Hematopoietic multipotent progenitor cell treated with erythropoietin and hydrocortisone succinate and interleukin-3 and kit ligand, for 8 days (in vitro differentiated cells): ENCODE measurements at places on chromosomes 3 and 15.
A peak's percentile ranks its signal among the peaks of the same experiment; 100 is the strongest.

DNA sequence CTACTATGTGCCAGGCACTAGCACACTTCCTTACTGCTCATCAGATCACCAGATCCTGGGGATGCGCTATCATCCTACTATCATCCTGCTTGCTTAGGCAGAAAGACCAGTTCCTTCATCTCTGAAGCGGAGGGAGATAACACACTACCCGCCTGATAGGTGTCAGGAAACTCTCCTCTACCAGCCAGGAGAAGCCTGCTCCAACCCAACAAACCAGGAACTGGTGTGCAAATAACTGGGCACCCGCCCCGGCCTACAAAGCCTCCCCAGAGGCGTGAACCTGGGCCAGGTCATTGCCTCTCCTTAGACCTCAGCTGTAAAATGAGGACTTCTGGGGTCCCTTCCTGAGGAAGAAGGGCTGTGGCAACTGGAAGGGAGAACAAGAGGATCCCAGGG lies 61.5 kb downstream of the HOMER2 start:
- DNase-seq: no peak

DNA sequence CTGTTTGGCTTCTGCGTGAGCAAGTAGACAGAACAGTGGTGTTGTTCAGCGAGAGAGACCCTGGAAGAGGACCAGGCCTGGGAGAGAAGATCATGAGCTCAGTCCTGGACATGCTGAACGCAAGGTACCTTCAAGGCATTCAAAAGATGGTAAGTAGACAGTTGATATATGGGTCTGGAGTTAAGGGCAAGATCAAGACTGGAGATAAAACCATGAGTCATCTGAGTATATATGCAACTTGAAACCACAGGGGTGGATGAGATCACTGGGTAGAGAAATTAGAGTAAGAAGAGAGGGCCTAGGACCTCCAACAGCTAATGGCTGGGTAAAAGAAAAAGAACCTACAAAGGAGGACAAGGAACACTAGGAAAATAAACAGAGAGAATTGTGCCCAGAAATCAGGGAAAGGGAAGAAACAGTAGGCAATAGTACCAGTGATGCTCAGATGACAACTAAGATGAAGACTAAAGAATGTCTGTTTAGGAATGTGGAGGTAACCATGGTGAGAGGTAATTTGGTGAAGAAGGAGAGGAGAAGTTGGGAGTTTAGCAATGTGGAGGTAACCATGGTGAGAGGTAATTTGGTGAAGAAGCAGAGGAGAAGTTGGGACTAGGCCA lies 343.2 kb upstream of the ADAMTS9 start:
- DNase-seq: peak; percentile 38

GRCh38 chr3:21738935-21739702 lies 11.9 kb downstream of the ZNF385D start:
- no peak for DNase-seq

DNA sequence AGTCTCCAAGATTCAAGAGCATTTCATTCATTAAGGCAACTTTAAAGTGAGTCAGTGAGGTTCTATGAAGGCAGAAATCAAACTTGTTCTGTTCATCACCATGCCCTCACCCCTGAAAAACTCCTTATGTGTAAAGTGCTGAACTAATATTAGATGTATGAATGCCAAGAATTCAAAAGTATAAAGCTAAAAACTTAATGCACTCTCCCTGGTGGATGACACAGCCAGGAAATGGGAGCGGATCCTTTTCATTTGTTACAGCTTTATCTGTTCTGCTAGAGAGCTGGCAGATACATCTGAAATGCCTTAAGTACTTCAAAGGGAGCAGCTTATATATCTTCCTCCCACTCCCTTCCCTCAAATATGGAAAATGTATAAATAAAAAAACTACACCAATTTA lies 8.2 kb downstream of the TXNRD3 start:
- DNase-seq: no peak

- peak; percentile 31 for DNase-seq
These were observed 395.5 kb downstream of the SHQ1 start for GRCh38 chr3:72452745-72453144.

- no peak for DNase-seq
These were observed 24.1 kb downstream of the RHOA start for GRCh38 chr3:49387721-49388120.

GRCh38 chr3:177220136-177220974 lies 23.1 kb upstream of the TBL1XR1 start:
- no peak for DNase-seq

- no peak for DNase-seq
These were observed 706 bp upstream of the RPL35A start for GRCh38 chr3:197949191-197949777.

- no peak for DNase-seq
These were observed 40.2 kb downstream of the PPM1L start for GRCh38 chr3:160796089-160796812.

- DNase-seq: no peak
These were observed 179.7 kb downstream of the ADAMTS9 start for GRCh38 chr3:64508140-64508539.

- peak; percentile 41 for DNase-seq
These were observed 2.7 kb upstream of the FNDC3B start for GRCh38 chr3:172036541-172037215.

DNA sequence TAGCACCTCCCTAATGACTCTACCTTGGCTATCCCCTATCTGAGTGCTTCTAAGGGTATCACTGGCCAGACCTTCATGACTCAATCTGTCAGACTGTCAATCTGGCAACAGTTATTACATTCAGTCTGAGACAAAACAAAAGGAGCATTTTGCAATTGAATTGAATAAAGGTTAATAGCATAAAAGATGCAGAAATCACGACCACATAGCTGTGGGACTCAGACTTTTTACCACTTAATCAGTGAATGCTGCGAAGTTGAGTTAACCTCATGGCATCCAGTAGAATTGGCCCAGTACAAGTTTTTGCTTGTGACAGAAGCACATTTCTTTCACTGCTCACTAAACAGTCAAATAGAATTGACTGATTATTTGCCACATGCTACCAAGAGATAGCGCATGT lies 480.7 kb upstream of the DPPA4 start:
- no peak for DNase-seq

GRCh38 chr15:71118345-71118744 lies 3.1 kb downstream of the THSD4 start:
- DNase-seq: no peak

DNA sequence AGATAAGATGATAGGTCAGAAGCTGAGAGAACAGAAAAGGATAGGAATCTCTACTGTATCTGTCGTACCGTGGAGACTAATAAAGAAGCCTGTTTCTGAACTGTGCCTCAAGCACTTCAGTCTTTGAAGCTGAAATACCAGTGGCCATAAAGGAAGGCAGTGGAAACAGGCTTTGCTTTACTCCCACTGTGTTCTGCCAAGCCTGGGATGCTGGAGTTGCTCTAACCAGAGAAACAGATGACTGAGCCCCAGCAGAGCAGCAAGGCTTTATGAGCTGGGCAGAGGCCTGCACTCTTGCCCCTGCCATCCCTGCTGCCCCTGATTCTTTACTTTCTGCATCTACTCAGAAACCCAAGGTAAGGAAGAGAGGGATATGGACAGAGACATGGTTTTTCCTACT lies 89.4 kb downstream of the PDE8A start:
- DNase-seq: no peak

DNA sequence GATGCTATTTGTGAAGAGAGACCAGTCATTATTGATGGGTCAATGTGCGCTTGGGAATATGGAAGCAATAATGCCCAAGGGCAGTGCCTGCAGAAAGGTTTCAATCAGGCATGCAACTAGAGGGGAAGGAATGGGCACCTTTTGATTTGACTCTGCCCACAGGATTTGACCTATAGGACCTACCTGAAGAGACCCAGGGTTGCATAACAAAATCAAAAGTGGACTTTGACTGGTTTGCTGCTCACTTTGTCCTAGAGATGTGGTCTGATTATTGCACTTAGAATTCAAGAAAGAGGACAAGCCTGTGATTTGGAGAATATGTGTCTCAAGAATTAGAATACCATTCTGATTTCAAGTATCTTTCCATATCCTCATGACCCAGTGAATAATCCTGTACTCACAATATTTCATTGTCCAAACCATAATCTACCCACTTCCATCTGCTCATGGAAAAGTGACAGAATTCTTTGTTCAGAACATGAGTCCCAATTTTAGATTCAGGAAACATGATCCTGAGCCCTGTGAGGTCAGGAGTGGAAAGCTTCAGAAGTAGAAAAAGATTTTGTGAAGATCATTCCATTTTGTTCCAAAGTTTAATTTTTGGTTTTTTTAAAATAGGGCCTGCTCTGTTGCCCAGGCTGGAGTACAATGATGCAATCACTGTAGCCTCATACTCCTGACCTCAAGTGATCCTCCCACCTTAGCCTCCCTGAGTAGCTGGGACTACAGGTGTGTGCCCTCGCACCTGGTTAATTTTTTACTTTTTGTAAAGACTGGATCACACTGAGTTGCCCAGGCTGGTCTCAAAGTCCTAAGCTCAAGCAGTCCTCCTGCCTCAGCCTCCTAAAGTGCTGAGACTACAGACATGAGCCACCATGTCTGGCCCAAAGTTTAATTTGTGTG lies 151.3 kb upstream of the NR2E3 start:
- no peak for DNase-seq

DNA sequence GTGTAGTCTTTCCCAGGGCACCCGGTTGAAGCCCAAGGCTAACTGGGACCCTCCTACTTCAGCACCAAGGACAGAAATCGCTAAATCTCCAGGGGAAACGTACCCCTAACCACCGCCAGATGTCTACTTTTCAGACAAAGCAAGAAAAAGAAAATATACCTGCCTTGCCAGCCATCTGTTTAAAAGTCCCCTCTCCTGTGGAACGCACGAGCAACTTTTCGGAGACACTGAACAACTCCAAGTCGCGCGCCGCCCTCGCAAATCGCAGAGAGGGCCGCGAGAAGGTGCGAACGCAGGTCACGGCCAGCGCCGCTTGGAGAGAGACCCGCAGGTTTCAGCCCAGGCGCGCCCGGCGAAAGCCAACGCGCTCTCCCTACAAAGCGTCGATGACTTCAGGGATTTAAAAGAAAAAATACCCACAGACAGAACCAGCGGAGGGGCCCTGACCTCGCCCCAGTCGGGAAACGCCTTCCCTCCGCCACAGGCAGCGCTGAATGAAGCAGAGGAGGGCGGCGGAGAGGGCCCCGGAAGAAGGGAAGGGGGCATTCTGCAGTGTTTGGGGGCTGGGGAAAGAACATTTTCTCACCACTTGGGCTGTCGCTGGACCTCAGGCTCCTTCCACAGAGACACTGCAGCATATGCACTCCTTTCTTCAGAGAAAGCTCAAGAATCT lies 213.1 kb downstream of the FGF12 start:
- peak; percentile 8 for DNase-seq

DNA sequence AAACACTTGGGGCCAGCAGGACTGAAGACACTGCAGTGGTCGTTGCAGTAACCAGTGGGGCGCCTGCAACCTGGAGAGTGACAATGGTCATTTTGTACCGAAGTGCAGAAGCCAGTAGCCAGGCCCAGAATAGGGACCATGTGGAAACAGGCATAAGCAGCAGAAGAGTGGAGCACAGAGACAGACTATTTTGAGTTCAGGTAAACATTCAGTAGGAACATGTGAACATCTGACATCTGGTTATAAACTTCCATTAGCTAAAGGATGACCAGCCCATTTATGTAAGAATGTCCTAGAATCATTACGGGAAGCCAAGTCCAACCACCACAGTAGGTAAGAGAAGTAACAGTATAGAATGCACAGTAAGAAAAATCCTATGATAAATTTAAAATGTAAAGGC lies 32.4 kb upstream of the TKT start:
- DNase-seq: no peak

GRCh38 chr3:46383211-46383950 lies 12.6 kb downstream of the CCR5 start:
- no peak for DNase-seq

GRCh38 chr3:196044513-196044912 lies 37.4 kb downstream of the TFRC start:
- DNase-seq: no peak

GRCh38 chr3:64226730-64227129 lies 1.5 kb upstream of the PRICKLE2 start:
- no peak for DNase-seq

- DNase-seq: no peak
These were observed 22.4 kb downstream of the LZTFL1 start for GRCh38 chr3:45819543-45819942.

DNA sequence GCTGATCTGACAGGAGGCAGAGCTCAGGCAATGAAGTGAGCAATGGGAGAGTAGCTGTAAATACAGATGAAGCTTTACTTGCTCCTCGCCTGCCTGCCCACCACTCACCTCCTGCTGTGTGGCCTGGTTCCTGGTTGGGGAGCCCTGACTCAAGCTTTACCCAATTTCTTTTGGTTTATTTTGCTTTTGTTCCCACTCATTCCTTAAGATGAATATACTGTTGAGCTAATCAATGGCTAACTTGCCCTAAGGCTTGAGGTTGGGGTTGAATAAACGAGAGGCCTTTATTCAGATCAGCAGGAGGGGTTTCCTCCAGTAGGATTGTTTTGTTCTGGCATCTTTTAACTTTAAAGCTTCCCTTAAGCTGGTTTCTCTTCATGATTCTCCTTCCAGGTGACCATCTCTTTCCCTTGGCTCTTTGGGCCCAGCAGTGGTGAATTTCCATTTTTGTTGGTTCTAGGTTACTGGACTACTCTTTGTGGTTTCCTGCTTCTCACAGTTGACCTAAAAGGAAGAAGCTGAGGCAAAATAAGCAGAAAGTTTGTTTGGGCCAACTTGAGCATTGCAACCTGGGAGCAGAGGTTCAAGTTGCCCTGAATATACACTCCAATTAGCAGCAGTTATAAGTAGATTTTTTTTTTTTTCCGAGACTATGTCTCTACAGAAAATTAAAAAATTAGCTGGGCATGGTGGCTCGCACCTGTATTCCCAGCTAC lies 44.4 kb downstream of the STARD9 start:
- no peak for DNase-seq

- no peak for DNase-seq
These were observed 165.8 kb downstream of the GOLIM4 start for GRCh38 chr3:167929968-167930367.

DNA sequence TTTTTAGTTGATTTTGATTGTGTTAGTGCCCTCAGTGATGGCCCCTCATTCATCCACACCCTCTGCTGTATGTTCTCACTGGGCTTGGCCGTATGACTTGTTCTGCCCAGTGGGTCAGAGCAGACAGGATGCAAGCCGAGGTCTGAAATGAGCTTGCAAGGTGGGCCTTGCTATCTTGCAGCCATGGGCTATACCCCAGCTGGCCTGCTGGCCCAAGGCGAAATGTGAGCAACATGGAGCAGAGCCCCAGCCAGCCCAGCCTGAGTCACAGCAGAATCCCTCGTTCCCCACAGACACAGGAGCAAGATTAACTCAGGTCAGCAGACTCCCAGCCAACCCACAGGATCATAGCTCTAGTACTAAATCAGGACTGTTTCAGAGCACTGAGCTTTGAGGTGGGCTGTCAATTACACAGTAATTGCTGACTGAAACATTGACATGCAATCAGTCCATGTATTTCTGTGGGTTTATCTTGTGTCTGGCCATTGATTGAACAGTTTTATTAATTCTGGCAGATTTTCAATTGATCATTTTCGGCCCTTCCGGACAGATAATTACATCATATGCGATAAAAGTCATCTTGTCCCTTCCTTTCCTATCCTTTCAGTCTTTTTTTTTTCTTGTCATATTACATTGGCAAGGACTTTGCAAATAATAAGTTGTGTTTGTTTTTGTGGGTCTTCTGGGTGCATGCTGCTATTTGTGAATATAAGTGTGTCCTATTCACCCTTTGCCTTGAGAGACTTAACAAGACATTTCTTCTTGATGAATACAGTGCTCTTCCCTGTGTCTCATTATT lies 27.1 kb downstream of the KLF15 start:
- DNase-seq: no peak

GRCh38 chr3:105616374-105617121 lies 249.8 kb downstream of the ALCAM start:
- no peak for DNase-seq

- DNase-seq: peak; percentile 23
These were observed 72.1 kb downstream of the IL1RAP start for GRCh38 chr3:190585805-190586630.
